Activated CD8-positive, alpha-beta T cell treated with anti-CD3 and anti-CD28 coated beads, Interleukin-2, amount 10 ng/mL, durations not matched to agents 7 days and 5 days (primary cell): ENCODE measurements at places on chromosomes 3 and 15. TPM values are rescaled to one million over a fixed set of nuclear protein-coding genes. Genes with fewer than 3 reads are reported as not detected.
A peak's percentile ranks its signal among the peaks of the same experiment; 100 is the strongest.

The TMEM207 gene
- not detected for total RNA-seq

The EPHA3 gene
- total RNA-seq = not detected

The PIGZ gene
- total RNA-seq = 1.9 TPM

DNA sequence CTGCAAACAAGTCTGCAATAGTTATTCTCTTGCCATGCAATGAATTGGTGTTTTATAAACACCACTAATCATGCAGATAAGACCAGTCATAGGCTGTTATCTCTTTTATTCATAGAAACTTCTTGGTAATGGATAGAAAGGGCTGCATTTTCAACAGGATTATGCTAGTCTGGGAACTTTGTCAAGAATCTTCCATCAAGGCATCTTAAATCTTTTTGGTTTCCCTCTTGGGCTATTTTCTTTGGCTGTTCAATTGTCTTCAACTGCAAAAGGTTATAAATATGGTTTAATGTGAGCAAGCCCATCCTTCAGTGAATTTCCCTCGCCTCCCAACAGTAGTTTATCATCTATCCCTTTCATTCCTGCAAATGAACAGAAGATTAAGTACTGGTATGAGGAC lies 59.0 kb upstream of the MINAR1 start:
- no peaks in the 10 kb centered on the region for H3K36me3 ChIP-seq
- H3K27me3 ChIP-seq = no peaks in the 10 kb centered on the region
- H3K4me1 ChIP-seq = peaks cover 2% of the 10 kb centered on the region
- no peak overlapping the region for H3K4me3 ChIP-seq

DNA sequence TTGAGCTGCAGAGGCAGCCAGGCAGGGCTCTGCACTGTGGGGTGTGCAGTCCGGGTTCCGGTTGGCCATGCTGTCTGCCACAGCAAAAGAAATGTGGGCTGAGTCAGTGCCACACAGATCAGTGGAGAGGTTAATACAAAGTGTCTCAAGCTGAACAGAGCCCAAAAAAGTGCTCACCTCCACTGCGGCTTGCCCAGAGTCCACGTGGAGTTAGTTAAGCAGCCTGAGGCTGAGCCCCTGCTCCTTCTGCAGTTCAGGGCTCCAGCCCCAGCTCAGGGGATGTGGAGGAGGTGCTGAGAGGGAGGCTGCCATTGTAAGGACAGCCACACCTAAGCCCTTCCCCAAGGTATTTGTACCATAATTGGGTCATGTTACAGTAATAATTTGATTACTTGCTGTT lies 85.3 kb downstream of the LRRK1 start:
- peaks cover 19% of the 10 kb centered on the region for H3K4me1 ChIP-seq
- no peak for DNase-seq
- H3K27me3 ChIP-seq = peaks cover 25% of the 10 kb centered on the region

The ARHGEF3 gene
- 94.6 TPM for total RNA-seq

DNA sequence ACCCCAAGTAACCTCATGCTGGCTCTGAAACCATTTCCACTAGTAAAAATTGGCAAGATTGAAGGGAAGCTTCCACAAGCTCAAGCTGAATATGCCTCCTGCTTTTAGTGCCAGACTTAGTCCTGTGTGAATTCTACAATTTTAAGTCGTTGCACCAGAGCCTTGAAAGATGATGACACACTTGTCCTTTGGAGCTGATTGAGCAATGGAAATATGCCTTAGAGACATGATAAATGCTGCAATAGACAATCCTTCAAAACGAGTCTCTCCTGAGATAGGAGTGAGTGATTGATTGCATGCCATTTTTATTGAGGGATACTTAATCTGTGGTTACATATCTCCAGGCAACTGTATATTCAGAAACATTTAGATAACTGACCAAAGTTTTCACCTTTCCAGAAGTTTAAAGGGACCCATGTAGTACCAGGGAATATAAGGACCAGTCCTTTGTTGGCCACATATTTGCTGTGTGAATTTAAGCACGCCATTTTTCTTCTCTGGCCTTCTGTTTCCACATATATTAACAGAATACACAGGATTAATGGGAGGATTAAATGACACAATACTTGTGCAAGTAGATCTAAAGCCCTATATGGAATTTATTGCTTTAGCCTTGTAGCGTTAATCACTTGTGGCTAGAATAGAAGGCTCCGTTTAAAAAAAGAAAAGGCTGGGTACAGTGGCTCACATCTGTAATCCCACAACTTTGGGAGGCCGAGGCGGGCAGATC lies 65.1 kb downstream of the PPARG start:
- H3K4me1 ChIP-seq = no peaks in the 10 kb centered on the region
- DNase-seq = no peak
- H3K27ac ChIP-seq = no peak overlapping the region
- H3K4me3 ChIP-seq = no peak overlapping the region
- no peaks in the 10 kb centered on the region for H3K36me3 ChIP-seq

- peak overlapping the region; percentile 25 for H3K27ac ChIP-seq
- H3K4me3 ChIP-seq = peak overlapping the region; percentile 80
- H3K4me1 ChIP-seq = peaks cover 26% of the 10 kb centered on the region
- DNase-seq = no peak
These were observed 1.1 kb downstream of the MON1A start for GRCh38 chr3:49928481-49929017.

The GRM2 gene
- total RNA-seq = 1.1 TPM

The TTLL13 gene
- total RNA-seq = not detected

The FGF12 gene
- total RNA-seq = not detected

DNA sequence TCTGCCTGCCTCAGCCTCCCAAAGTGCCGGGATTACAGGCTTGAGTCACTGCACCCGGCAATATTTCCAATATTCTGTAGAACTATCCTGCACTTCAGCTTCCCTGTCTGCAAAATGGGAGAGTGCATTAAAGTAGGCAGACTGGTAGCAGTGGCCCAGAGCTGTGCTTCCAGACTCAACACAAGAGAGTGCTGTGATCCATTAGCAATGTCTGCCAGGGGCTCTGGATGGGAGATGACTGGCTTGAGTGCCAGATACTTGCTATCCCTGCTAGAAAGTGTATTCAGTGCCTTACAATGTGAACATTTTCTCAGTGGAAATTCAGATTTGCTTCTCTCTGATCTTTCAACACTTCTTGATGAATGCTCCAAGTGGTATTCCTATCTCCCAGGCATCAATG lies 65.4 kb upstream of the CTSH start:
- DNase-seq = no peak
- H3K27me3 ChIP-seq = no peaks in the 10 kb centered on the region
- H3K27ac ChIP-seq = no peak overlapping the region
- no peak overlapping the region for H3K4me3 ChIP-seq
- H3K4me1 ChIP-seq = peaks cover under 1% of the 10 kb centered on the region

GRCh38 chr3:46378426-46378942 lies 7.7 kb downstream of the CCR5 start:
- DNase-seq = peak; percentile 82
- no peak overlapping the region for H3K4me3 ChIP-seq
- no peak overlapping the region for H3K27ac ChIP-seq
- H3K36me3 ChIP-seq = peaks cover 40% of the 10 kb centered on the region
- H3K4me1 ChIP-seq = peaks cover 76% of the 10 kb centered on the region

GRCh38 chr3:56682462-56683121 lies 473 bp downstream of the TASOR start:
- peak overlapping the region; percentile 97 for H3K27ac ChIP-seq
- no peaks in the 10 kb centered on the region for H3K27me3 ChIP-seq
- H3K36me3 ChIP-seq = peaks cover 59% of the 10 kb centered on the region
- peak overlapping the region; percentile 96 for H3K4me3 ChIP-seq

GRCh38 chr15:67186688-67187087 lies 67.8 kb downstream of the AAGAB start:
- no peak for DNase-seq
- H3K4me1 ChIP-seq = peaks cover 21% of the 10 kb centered on the region
- no peaks in the 10 kb centered on the region for H3K27me3 ChIP-seq

DNA sequence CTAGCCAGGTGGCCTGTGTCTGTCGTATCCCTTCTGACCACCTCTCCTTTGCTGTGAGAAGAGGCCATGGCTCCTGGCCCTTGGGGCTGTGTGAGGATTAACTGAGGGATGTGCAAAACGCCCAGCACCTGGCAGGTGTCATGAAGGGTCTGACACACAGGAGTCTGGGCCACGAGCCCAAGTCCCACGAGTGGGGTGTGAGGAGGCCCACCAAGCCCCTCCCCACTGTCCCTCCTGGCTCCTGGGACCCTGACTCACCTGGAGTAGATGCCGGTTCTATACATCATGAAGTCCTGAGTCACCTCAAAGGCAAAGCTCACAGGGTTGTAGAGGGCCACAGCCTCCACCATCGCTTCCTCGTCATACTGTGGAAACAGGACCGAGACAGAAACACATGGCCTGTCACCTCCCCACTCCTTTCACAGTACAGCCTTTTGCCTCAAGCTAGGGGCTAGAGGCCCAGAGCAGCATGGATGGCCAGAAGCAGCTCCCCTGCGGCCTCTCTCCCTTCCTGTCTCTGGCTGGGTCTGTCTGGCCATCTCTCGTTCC lies 19.7 kb downstream of the CTSH start:
- H3K36me3 ChIP-seq = peaks cover 19% of the 10 kb centered on the region
- no peak overlapping the region for H3K4me3 ChIP-seq
- H3K27ac ChIP-seq = no peak overlapping the region
- no peaks in the 10 kb centered on the region for H3K27me3 ChIP-seq
- no peaks in the 10 kb centered on the region for H3K4me1 ChIP-seq

The ATP13A5 gene
- not detected for total RNA-seq

DNA sequence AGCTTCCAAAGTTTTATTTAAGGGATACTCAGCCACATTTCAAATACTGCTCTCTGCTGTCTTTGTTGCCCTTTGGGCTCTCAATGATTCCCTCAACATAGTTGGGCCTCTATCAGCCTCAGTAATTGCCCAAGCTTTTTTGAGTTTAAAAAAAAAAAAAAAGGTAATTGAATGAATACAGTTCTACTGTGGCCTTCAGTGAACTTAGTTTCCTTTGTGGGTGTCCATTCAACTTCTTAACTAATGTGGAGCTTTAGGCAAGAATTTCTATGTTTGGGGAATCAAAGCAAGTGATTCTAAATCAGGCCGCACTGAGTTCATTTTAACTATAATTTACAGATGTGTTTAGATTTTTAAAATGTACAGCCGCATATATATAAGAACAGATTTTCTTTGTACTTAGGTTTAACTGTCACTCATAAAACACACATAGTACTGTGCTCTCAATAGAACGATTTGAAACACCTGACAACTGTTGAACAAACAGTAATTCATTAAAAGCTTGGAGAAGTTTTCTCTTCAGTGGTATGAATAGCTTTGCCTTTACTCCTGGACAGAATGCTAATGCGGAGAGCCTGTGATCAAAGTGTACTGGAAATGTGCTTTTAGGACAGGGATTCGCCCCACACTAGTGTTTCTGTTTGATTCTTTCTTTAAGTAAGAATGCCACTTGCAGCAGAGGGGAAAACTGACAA lies 844.9 kb upstream of the SEMA6D start:
- H3K27ac ChIP-seq = no peak overlapping the region
- DNase-seq = no peak
- no peaks in the 10 kb centered on the region for H3K36me3 ChIP-seq
- no peaks in the 10 kb centered on the region for H3K4me1 ChIP-seq

- no peak for DNase-seq
- peaks cover 16% of the 10 kb centered on the region for H3K27me3 ChIP-seq
- H3K4me1 ChIP-seq = peaks cover 14% of the 10 kb centered on the region
These were observed 174.7 kb downstream of the THSD4 start for GRCh38 chr15:71290002-71290401.

- H3K4me1 ChIP-seq = no peaks in the 10 kb centered on the region
- H3K27ac ChIP-seq = no peak overlapping the region
- no peaks in the 10 kb centered on the region for H3K27me3 ChIP-seq
- no peak for DNase-seq
- no peak overlapping the region for H3K4me3 ChIP-seq
- no peaks in the 10 kb centered on the region for H3K36me3 ChIP-seq
These were observed 180.5 kb downstream of the RSL24D1 start for GRCh38 chr15:55016225-55016624.

- H3K27me3 ChIP-seq = no peaks in the 10 kb centered on the region
- H3K27ac ChIP-seq = no peak overlapping the region
- no peaks in the 10 kb centered on the region for H3K36me3 ChIP-seq
These were observed 515.4 kb downstream of the DIPK2A start for GRCh38 chr3:144487011-144487410.

- no peaks in the 10 kb centered on the region for H3K27me3 ChIP-seq
- H3K36me3 ChIP-seq = no peaks in the 10 kb centered on the region
- H3K27ac ChIP-seq = no peak overlapping the region
- no peaks in the 10 kb centered on the region for H3K4me1 ChIP-seq
- no peak for DNase-seq
- H3K4me3 ChIP-seq = no peak overlapping the region
These were observed 462.0 kb upstream of the ATP11B start for GRCh38 chr3:182331341-182331740.

The LSMEM2 gene
- total RNA-seq = not detected

DNA sequence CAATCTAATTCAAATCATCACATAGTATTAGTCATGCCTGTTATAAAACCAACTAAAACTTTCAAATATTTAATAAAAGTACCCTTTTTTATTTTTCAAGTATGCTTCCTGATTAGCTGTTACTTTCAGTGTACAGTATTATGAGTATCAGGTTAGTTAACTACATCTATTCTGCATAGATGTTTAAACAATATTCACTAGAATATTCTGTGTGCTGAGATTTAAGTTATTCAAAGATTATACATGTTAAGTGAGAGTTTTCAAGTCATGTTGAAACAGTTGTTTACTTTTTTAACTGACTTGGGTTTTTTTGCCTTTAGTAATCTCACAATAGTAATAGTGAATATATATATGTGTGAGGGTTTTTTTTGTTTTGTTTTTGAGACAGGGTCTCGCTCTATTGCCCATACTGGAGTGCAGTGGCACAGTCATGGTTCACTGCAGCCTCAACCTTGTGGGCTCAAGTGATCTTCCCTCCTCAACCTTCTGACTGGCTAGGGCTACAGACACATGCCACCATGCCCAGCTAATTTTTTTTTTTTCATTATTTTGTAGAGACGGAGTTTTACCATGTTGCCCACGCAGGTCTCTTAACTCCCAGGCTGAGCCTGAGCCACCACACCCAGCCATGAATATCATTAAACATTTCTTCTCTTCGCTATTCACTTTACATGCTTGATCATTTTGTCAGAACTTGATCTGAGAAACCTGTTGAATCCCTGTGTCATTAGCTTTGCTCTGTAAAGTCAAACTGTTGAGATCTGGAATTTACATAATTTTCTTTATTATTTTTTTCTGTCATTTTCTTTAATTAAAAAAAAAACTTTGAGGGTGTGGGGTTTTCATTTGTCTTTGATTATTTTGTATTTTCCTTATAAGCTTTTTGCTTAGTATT lies 286.2 kb upstream of the UBE2E1 start:
- H3K27me3 ChIP-seq = no peaks in the 10 kb centered on the region
- DNase-seq = no peak
- no peaks in the 10 kb centered on the region for H3K4me1 ChIP-seq
- no peak overlapping the region for H3K4me3 ChIP-seq

The RHCG gene
- not detected for total RNA-seq

- no peak for DNase-seq
- H3K27ac ChIP-seq = no peak overlapping the region
- no peak overlapping the region for H3K4me3 ChIP-seq
- no peaks in the 10 kb centered on the region for H3K4me1 ChIP-seq
These were observed 10.8 kb downstream of the ASB14 start for GRCh38 chr3:57281715-57282114.
